Hair follicular keratinocyte (primary cell): ENCODE measurements at places on chromosomes 6 and 20. TPM values are rescaled to one million over a fixed set of nuclear protein-coding genes. Genes with fewer than 3 reads are reported as not detected.

The SLC17A3 gene
- total RNA-seq: not detected in 2 replicates

The WFDC10B gene
- not detected in 2 replicates for total RNA-seq

The ALDH8A1 gene
- total RNA-seq: not detected in 2 replicates

The IL17A gene
- total RNA-seq: not detected in 2 replicates

The RIMS1 gene
- total RNA-seq: under 0.01 and 0.08 TPM in 2 replicates

The MYLK4 gene
- 0.04 TPM in 1 of 2 replicates, not detected in the other for total RNA-seq

The CRISP2 gene
- total RNA-seq: not detected in 2 replicates

The CALHM4 gene
- total RNA-seq: not detected in 2 replicates

The TMEM244 gene
- total RNA-seq: not detected in 2 replicates

The BFSP1 gene
- 2.2 and 4.3 TPM in 2 replicates for total RNA-seq

The ATP9A gene
- 2.4 and 7.2 TPM in 2 replicates for total RNA-seq

The RIMS4 gene
- total RNA-seq: not detected in 2 replicates

The C6orf141 gene
- total RNA-seq: 21.5 and 23.2 TPM in 2 replicates

The HNF4A gene
- total RNA-seq: not detected in 2 replicates

The UBD gene
- not detected in 2 replicates for total RNA-seq

The SMOC2 gene
- total RNA-seq: not detected in 2 replicates

The CPXM1 gene
- not detected in 2 replicates for total RNA-seq

The ALDH5A1 gene
- total RNA-seq: under 0.01 and 0.62 TPM in 2 replicates

The RIPOR2 gene
- not detected in 2 replicates for total RNA-seq

The LTA gene
- total RNA-seq: not detected in 2 replicates

The CST9L gene
- not detected in 2 replicates for total RNA-seq

The CRYBG1 gene
- total RNA-seq: 64.1 and 87.6 TPM in 2 replicates

The FBXO9 gene
- 20.8 and 31.8 TPM in 2 replicates for total RNA-seq

The TRIM15 gene
- not detected in 2 replicates for total RNA-seq

The FKBP1A gene
- 127 and 172 TPM in 2 replicates for total RNA-seq

The KHDC1 gene
- total RNA-seq: 2.0 and 2.2 TPM in 2 replicates

The PTGIS gene
- not detected in 2 replicates for total RNA-seq

The TNNC2 gene
- not detected in 2 replicates for total RNA-seq

The GJA10 gene
- total RNA-seq: not detected in 2 replicates

The SLC32A1 gene
- total RNA-seq: not detected in 2 replicates

The PNPLA1 gene
- total RNA-seq: 0.16 TPM in 1 of 2 replicates, not detected in the other

The FUCA2 gene
- total RNA-seq: 30.5 and 33.1 TPM in 2 replicates

The PLA2G7 gene
- 0.04 and 0.78 TPM in 2 replicates for total RNA-seq

The UBR2 gene
- total RNA-seq: 11.5 and 13.6 TPM in 2 replicates

The CCND3 gene
- 56.8 and 66.6 TPM in 2 replicates for total RNA-seq

The CNKSR3 gene
- 0.47 and 1.1 TPM in 2 replicates for total RNA-seq

The PAX1 gene
- not detected in 2 replicates for total RNA-seq

The FAM209B gene
- total RNA-seq: not detected in 2 replicates

The HLA-DMB gene
- not detected in 2 replicates for total RNA-seq

The OPRM1 gene
- not detected in 2 replicates for total RNA-seq

The ARFGEF3 gene
- total RNA-seq: under 0.01 and 0.08 TPM in 2 replicates

The KIAA0408 gene
- total RNA-seq: 0.16 TPM in 1 of 2 replicates, not detected in the other

The ZNF217 gene
- 15.0 and 29.8 TPM in 2 replicates for total RNA-seq

The STXBP5 gene
- total RNA-seq: 14.0 and 22.7 TPM in 2 replicates

The SLC22A2 gene
- not detected in 2 replicates for total RNA-seq

The PI3 gene
- 11.0 and 25.5 TPM in 2 replicates for total RNA-seq

The PHF3 gene
- 13.7 and 20.1 TPM in 2 replicates for total RNA-seq

The XKR7 gene
- total RNA-seq: not detected in 2 replicates

The ZNF341 gene
- total RNA-seq: 1.6 and 1.9 TPM in 2 replicates

The C20orf141 gene
- not detected in 2 replicates for total RNA-seq

The OOEP gene
- total RNA-seq: 0.11 TPM in 1 of 2 replicates, not detected in the other

The MYMX gene
- total RNA-seq: not detected in 2 replicates

The ABHD16B gene
- total RNA-seq: not detected in 2 replicates

The MLN gene
- not detected in 2 replicates for total RNA-seq

The SYCP2L gene
- total RNA-seq: 0.23 and 0.61 TPM in 2 replicates
